DMS79 treated with DMSO at 0.1 percent for 48 hours (cell line): ENCODE measurements at places on chromosomes 4 and X.
A peak's percentile ranks its signal among the peaks of the same experiment; 100 is the strongest.

DNA sequence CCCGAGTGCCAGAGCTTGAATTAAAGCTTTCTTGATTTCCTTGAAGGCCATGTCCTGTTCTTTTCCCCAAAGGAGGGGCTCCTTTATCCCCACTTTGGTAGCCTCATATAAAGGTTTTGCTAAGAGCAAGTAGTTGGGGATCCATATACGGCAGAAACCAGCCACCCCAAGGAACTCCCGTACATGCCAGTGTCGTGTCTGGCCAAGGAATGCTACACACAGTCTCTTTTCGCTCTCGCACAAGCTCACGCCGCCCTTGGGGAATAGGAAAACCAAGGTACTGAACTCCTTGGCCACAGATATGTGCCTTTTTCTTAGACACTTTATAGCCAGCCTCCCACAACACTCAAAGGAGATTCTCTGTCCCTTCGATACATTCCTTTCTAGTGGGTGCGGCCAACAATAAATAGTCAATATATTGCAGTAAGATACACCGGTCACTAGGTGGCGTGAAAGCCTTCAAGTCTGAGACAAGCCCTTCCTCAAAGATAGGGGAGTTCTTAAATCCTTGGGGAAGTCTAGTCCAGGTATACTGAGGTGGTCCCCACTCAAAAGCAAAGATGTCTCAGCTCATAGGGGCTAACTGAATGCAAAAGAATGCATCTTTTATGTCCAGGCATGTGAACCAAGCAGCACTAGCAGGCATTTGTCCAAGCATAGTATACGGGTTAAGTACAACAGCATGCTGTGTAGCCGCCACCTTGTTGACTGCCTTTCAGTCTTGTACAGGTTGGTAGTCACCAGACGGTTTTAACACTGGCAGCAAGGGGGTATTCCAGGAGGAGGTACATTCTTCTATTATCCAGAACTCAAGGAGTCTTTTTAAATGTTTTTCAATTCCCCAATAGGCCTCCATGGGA is 57.8 kb upstream of the XAGE1B start:
- peak; percentile 11 for DNase-seq

- DNase-seq: no peak
These were observed 684.4 kb upstream of the GNPDA2 start for GRCh38 chr4:45410701-45411210.

DNA sequence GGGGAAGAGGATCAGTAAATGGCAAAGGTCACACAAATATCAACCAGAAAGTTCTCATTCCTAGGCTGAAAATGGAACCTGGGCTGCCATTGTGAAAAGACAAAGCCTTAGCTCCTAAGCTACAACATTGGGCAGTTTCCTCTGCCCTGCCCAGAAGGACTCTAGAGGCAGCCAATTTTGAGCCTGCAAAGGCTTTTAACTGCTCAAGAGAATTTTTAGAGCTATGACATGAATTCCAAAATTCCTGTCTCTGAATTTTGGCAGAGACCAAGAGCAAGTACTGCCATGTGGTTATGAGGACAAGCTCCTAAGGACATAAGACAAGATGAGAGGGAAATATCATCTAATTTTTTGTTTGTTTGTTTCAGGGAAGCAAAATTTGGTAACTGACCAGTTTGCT is 29.6 kb upstream of the IGFBP7 start:
- DNase-seq: no peak

DNA sequence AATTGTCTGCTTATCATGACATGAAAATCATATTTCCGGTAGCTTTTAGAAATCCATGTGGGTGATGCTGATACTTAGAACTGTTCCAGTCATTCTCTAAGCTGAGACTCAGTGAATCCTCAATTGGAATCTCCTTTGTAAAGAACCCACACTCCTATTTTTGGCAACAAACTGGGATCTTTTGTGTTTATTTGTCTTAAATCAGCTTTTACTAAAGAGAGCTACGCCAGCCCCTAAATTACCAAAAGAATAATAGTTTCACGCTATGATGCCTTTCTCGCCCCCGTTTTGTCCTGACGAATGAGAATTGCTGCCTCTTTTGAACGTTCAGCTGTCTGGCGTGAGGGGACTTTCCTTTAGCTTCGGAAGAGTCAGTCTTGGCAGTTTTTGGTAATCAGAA is 195.9 kb downstream of the SHOX start:
- no peak for DNase-seq

DNA sequence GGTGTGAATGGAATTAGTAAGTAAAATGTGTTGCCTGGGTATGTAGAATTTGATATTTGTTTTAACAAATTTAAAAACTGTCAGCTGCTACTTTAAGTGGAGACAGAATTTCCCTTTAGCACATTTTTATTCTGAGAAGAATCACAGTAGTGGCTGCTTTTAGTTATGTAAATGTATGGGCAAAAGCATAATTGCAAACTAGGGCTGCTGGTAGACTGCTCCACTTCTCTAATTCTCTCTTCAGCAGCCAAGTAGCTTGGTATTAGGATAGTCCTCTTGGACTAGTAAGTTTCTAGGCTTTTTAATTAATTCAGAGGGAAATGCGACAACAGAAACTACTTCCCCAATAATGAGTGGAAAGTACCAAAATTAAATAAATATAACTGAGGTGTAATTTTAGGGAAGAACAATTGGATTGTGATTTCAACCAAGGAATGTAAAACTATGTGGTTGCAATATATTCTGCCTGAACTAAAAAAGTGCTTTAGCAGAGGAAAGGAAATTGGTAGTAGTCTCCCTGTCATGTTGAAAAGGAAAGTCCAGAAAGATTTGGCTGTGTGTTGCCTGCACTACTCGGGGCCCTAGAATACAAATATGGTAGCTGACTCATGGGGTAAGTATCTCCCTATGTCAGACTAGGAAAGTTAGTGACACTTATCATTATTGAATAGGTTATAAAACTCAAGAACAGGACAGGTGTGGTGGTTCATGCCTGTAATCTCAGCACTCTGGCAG is 9.2 kb upstream of the EIF4E start:
- no peak for DNase-seq

- no peak for DNase-seq
These were observed 145.4 kb downstream of the REELD1 start for GRCh38 chr4:146359771-146360170.

GRCh38 chr4:78207951-78208350 is 150.8 kb downstream of the FRAS1 start:
- no peak for DNase-seq

DNA sequence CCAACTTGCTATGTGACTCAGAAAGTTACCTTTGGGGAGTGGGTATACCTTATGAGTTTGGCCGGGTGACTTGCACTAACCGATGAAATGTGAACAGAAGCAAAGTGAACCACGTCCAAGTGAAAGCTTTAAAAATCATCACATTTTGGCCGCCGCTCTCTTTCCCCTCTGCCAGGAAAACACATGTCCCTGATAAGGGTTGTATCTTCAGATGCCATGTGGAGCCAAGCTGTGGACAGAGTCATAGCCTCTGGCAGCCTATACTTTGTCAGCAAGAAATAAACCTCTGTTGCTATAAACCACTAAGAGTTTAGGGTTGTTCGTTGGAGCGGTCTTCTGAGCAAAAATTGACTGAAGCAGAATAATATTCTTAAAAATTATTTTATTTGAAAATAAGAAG is 92.3 kb downstream of the PRDM5 start:
- DNase-seq: no peak

- DNase-seq: no peak
These were observed 12.1 kb downstream of the USP9X start for GRCh38 chrX:41097326-41097725.

DNA sequence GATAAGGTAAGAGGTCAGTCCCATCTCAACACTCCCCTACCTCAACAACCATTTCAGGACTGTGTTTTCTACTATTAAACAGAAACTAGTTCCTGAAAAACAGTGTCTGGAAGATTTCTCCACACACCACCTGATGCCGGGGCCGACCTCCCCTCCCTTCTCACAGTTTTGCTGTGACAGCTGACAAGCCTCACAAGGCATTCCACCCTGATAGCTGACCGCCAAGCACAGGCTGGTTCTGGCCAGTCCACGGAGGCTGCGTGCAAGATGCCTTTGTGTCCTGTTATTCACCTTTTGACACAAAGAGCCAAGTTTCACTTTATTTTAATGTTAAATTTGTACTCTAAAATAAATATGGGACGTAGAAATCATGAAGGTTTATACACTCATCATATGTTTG is 758.6 kb downstream of the PDHA2 start:
- no peak for DNase-seq

DNA sequence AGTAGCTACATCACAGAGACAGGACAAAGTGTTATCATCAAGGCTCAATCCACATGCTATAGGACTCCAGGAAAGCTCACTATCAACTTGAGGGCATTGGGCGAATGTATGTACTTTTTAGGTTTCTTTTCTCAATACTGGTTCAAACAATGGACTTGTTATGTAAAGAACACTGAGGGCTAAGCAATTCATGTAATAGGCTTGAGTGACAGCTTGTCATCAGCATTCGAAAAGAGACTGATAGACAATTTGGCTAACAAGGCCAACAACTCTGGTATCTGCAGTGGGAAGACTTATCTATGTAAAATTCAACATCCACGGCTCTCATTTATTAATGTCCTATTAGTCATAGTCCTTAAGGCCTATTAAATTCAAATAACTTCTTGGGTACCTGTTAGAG is 141.1 kb downstream of the NPNT start:
- no peak for DNase-seq

- DNase-seq: no peak
These were observed 26.2 kb upstream of the VEGFD start for GRCh38 chrX:15410430-15410829.

DNA sequence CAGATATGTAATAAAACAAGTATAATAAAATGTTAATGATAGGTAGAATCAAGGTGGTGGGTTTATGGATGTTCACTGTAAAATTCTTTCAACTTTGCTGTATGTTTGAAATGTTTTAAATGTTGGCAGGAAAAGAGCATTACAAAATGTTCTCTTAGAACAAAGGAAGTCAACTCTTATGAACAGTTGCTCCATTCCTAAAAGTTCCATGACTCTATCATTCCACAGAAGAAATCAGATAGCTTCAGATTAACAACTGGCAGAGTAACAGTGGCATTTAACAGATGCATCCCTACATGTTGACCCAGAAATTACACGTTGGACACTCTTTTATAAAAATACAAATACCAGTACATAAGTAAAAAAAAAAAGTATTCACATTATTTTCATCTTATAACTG is 2023.7 kb downstream of the ARAP2 start:
- no peak for DNase-seq

- no peak for DNase-seq
These were observed 3.2 kb downstream of the SLC9A7 start for GRCh38 chrX:46755671-46756070.

- no peak for DNase-seq
These were observed 9.4 kb downstream of the GPR119 start for GRCh38 chrX:130376077-130376476.

DNA sequence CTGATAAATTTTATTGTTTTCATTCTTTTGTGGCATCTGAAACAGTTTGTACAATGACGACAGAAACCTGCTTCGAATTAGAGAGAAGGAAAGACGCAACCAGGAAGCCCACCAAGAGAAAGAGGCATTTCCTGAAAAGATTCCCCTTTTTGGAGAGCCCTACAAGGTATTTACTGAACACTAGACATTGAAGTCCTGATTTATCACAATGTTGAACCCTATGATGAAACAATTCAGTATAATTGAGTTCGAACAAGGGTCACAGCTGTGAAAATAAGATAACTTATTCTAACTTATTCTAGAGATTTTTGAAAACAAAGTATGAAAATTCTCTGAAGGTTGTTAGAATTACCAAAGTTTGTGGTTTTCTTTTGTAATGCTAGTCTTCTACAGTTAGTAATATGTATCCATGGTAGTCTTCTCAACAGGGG is 111.3 kb downstream of the AFF1 start:
- no peak for DNase-seq

GRCh38 chr4:52192721-52193135 is 141.6 kb downstream of the SPATA18 start:
- DNase-seq: no peak

GRCh38 chr4:74934016-74934831 is 1.3 kb downstream of the PARM1 start:
- DNase-seq: peak; percentile 69

DNA sequence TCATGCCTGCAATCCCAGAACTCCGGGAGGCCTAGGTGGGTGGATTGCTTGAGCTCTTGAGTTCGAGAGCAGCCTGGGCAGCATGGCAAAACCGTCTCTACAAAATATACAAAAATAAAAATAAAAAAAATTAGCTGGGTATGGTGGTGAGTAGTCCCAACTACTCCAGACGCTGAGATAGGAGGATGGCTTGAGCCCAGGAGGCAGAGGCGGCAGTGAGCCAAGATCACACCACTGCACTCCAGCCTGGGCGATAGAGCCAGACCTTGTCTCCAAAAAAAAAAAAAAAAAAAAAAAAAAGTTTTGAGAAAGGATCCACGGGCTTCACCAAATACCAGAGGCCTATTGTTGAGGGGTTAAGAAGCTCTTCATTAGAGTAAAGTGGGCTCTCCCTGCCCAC is 8.0 kb downstream of the SUPT20HL2 start:
- no peak for DNase-seq

DNA sequence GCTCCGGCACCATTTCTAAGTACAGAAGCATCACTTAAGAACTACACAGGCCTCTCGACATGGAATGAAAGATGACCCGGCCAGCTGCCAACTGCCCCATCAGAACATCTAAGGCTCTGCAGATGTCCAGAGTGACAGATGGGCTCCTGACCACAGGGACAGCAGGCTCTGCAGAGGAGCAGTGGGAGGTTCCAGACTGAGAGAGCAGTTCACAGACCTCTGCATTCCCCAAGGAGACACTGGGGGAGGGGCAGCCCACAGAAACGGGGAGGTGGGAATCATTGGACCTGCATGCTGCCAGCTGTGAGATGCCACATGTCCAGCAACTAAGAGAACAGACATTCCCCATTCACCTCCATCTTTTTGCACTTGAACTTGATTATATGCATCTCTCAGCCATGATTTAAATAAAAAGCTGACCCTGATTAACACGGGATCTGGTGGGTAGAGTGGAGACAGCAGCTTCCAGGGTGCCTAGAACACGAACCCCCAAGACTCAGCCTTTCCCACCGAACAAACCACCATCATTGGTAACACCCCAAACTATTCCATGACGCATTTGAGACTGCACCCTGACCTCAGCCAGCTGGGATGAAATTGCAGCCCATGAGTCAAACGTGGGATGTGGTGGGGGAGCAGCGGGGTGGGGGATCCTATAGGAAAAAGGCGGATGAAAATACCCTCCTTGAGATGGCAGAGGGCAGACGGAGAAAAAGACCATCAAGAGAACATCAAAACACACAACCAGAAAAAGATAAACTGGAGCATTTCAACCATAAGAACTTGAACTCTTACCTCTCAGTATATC is 47.2 kb downstream of the AFAP1 start:
- DNase-seq: no peak

DNA sequence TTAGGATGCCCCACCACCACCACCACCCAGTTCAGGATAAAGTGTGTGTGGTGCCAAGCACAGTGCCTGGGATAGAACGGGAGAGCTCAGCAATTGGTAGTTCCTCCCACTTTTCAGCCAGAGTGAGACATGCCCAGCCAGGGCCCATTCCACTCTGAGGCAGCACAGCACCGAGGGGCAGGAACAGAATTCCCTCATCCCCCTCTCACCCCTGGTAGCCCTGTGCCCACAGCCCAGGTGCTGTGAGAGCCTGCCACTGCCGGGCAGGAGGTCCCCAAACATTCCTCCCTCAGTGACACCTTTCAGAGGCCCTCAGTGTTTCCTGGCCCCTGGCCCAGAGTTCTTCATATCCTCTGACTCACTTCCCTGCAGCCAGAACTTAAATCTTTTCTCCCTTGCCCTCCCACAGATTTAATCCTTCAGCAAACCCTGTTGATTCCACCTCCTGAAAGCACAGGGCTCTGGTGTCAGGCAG is 8.1 kb downstream of the RIPPLY1 start:
- no peak for DNase-seq

- DNase-seq: no peak
These were observed 321.7 kb upstream of the FSTL5 start for GRCh38 chr4:162485486-162485885.
